ENCODE measurements at places on chromosomes 2 and 18.

- DNase-seq: no peak
Measured at GRCh38 chr2:75007819-75008218, 49.4 kb downstream of the POLE4 start.

GRCh38 chr2:241560883-241561474, 2.4 kb downstream of the BOK start:
- DNase-seq: no peak

GRCh38 chr18:54880395-54881105, 52.3 kb downstream of the RAB27B start:
- DNase-seq: no peak

DNA sequence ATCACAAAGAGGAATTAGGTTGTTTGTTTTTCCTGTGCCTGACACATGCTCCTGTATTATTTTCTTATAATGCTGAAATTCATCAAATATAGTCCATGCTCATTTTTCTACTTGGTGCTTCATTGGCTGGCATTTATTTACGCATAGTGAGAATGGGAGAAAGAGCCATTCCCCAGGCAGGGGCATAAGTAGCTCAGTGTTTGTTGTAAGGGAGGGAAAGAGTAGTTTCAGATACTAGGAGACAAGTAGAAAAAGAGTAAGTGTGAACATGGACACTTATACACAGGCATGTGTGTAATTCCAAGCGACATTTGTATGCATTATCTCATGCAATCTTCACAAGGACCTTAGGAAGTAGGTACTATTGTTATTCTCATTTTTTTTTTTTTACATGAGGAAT, 111.9 kb upstream of the UGP2 start:
- DNase-seq: no peak

GRCh38 chr2:205765151-205765550, 82.8 kb downstream of the NRP2 start:
- no peak for DNase-seq

DNA sequence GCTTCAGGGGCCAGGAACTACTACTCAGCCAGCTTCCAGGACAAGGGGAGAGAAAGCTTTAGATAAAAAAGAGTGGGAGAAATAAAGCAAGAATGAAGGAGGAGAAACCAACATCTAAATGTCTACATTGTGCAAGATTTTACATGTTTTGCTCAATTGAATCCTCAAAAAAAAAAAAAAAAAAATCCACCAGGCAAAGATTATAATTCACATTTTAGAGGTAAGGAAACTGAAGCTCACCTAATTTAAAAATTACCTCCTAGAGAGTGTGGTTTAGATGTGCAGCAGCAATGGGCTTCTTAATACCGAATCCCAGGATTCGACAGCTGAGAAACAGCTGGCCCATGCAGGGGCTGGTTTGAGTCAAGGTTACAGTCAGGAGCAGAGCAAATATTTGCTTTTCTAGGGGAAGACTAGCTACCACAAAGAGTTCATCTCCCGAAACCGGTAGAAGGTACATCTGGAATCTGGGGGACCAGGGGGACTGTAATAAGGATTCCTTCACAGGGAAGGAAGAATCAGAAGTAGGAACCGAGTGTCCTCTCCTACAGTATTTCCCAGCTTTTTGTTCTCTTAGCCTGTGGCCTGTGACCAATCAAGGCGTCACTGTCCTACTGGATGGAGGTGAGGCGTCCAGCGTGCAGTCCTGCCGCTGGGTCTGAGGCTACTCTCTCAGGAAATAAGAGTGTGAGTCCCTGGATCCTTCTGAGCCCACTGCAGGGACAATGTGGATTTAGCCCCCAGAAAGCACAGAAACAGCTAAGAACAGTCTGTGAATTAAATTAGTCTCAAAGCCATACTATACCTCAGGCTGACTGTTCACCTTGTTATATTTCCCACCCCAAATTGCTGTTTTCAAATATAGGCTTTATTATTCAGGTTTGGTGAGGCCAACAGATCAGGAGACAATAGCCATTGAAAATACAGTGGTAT, 42.3 kb downstream of the IL1R2 start:
- no peak for DNase-seq

DNA sequence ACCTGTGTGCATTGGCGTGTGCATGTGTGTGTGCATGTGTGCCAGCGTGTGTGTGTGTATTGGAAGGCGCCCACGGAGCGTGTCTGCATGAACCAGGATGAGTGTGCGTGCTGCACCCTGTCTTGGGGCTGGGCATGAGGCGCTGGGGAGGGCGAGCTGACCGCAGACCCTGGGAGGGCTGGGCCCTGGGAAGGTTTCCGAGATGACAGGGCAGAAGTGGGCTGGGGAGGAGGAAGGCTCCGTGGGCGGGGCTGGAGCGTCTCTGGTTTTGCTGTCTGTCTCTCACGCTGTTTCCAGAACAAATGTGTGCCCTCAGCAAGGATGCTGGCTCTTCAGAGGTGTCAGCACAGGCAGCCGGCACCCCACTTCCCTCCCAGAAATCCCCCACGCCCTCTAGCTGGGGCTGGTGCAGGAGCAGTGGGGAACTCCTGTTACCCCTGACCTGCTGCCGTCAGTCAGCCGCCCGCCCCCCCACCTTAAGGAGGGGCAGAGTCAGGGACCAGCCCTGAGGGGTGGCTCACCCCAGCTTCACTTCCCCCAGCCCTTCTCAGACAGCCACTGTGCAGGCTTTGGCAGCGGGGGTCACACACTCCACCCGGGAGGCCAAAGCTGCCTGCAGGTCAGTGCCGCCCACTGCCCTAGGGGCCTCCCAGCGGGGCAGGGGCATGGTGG, at the start of gene GPR35:
Gene GPR35 (plus strand): TSS at position 531 of the 672 bp plus-strand sequence. CDS start 4,473 bp downstream, outside the sequence.
- DNase-seq: peak; percentile 72

All from activated CD4-positive, alpha-beta T cell treated with anti-CD3 and anti-CD28 coated beads, Interleukin-2, amount 50 U/mL, for 4 hours (primary cell).